ENCODE measurements at places on chromosomes 13 and 19.

DNA sequence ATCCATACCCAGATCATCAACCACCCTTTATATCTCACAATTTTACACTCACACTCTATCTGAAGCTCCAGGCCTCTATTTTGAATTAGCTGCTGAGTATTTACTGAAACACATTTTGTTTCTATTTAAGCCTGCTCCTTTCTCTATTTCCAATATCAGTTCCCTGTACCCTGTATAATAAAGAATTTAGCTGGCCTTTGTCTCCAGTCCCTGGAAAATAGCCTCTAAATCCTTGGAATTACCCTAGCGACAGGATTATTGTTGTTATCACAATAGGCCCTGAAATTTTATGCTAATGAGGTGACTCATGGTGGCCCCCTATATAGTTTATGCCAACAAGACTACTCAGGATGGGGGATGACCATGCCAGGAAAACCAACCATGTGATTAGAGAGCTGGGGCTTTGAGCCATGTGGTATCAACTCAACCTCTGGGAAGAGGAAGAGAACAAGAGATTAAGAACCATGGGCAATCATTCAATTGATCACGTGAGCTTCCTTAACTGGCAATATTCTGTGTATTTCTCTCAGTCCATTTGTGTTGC, 72.7 kb downstream of the KATNAL1 start:
- no peak for DNase-seq

DNA sequence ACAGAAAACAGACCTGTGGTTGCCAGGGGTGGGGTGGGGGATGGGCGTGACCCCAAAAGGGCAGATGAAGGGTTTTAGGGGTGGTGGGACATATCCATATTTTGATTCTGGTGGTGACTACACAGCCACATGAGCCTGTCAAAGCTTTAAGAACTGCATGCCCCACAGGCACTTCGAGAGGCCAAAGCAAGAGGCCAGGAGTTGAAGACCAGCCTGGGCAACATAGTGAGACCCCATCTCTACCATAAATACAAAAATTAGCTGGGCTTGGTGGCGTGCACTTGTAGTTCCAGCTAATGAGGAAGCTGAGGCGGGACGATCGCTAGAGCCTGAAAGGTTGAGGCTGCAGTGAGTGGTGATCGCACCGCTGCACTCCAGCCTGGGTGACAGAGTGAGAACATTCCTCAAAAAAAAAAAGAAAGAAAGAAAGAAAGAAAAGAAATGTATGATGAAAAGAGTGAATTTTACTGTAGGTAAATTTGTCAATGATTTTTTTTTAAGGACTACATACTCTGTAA, 18.9 kb upstream of the BCL3 start:
- DNase-seq: no peak

DNA sequence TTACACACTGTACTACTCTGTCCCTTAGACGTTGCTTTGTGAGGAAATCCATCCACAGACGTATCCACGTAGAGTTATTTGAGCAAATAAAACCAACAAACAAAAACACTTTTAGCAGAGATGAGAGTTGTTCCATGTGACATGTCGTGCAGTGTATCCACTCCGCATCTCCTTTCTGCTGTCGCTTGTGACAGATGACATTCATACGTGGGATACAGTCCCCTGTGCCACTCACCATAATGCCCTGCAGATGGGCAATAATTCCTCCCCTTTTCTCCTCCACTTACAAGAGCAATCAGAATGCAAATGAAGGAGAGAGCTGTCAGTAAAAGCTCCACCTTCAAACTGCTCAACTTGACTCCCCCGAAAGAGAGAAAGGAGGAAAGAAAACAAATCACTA, 26.0 kb downstream of the IRS2 start:
- no peak for DNase-seq

- DNase-seq: no peak
Measured at GRCh38 chr19:38698225-38699026, 45.8 kb downstream of the CAPN12 start.

DNA sequence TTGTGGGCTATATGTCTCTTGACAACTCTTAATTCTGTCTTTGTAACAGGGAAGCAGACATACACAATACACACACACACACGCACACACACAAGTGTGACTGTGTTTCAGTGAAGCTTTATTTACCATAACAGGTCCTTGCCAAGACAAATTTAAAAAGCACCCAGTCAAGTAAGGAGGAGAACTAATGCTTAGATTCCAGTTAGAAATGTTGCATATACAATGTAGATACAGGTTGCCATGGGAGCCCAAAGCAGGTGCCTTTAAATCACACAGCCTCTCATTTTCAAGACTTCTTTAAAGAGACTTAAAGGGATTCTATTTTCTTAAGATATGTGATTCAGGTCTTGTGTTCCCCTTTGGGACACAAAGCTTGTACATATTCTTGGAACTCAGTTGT, 1551.9 kb downstream of the EFNB2 start:
- no peak for DNase-seq

- no peak for DNase-seq
Measured at GRCh38 chr19:42229855-42230351, 9.8 kb downstream of the ZNF526 start.

GRCh38 chr13:57629821-57630235, 1.7 kb upstream of the PCDH17 start:
- DNase-seq: no peak

GRCh38 chr13:47226516-47226915, 329.7 kb upstream of the HTR2A start:
- no peak for DNase-seq

DNA sequence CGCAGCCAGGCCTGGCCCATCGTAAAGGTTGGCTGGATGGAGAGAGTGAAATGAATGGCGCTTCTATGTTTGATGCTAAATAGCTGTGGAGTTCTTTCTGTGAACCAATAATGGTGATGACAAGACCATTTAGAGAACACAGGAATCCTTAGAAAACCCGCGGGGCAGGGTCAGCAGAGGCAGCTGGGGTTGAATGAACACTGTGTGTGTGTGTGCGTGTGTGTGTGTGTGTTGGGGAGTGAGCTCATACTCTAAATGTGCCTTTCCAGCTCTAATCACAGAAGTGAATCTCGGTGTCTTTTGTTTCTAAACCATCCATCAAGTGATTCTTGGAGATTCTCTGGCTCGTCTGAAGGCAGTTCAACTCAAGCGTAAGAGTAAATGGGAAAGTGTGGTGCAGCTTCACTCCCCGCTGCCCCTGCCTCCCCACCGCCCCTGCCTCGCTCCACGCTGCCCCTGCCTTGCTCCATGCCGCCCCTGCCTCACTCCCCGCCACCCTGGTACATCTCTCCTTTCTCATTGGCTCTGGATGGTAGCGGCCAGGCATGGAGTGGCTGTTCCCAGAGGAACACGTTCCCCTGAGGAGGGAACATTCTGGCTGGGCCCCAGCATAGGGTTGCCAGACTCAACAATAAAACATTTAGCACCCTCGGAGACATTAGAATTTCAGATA, 21.2 kb downstream of the TMPRSS9 start:
- no peak for DNase-seq

DNA sequence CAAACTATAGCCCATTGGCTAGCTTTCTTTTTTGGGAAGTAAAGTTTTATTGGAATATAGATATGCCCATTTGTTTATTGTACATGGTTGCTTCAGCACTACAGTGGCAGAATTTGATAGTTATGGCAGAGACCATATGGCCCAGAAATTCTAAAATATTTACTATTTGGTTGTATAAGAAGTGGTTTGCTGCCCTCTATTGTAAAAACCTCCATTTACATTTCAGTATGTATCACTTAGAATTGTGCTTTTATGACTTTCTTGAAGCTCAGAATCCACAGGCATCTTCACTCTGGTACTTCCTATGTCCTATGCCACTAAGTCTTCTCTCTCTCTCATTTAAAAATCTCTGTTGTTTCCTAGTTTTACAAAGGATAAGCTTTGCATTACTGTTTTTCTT, 37.7 kb downstream of the DLEU7 start:
- DNase-seq: no peak

DNA sequence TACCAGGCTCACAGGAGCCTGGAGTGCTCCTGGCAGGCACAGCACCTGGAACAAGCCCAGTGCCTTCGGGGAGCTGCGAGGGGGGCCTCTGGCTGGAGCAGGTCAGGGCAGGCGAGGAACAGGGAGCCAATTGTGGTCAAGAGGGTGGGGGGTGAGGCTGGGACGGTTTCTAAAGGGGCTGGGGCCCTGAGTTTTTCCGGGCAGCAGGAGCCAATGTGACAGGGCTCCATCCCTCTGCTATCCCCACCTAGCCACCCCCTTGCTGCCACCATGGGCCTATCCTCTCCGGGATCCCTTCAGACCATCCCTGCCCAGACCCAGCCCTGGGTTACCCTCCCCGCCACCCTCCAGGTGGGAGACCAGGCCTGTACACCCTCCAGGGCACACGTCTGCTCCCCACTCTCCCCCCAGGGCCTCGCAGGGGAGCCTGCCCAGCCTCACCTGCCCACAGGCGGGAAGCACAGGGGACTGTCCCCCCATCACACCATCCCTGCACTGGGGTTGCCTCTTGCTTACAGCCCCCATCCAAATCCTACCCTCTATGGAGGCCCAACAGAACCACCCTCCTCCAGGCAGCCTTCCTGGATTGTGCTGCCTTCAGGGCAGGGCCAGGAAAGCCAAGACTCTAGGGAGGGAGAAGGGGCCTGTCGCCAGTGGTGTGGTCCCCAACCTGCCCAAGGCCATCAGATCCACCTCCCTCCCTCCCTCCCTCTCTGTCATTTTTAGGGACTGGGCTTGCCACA, 121.0 kb downstream of the URI1 start:
- no peak for DNase-seq

GRCh38 chr13:24361852-24362366, 52.5 kb downstream of the C1QTNF9 start:
- DNase-seq: no peak

- no peak for DNase-seq
Measured at GRCh38 chr13:75021151-75021550, 460.8 kb downstream of the TBC1D4 start.

- no peak for DNase-seq
Measured at GRCh38 chr19:16544473-16545231, 2.4 kb upstream of the CHERP start.

- no peak for DNase-seq
Measured at GRCh38 chr13:23876265-23876664, 12.9 kb downstream of the MIPEP start.

- no peak for DNase-seq
Measured at GRCh38 chr13:45799451-45799850, 52.1 kb downstream of the SIAH3 start.

- no peak for DNase-seq
Measured at GRCh38 chr13:106373304-106373988, 162.0 kb downstream of the EFNB2 start.

DNA sequence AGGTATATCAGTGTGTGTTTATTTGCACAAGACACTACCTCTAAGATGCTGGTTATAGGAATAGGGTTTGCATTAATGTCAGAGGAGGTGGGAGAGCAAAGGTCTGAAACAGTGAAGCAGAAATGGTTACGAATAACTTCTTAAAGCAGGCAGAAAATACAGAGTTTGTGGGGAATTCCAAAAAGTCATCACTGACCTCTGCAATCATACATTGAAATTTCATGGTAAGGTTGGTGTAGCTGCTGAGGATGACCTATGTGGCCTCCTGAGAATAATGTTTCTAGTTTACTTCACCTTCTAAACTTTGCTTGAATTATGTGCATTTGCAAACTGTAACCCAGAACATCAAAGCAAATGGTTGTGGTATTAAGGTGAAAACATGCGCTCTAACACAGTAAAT, 280.1 kb downstream of the PCDH20 start:
- no peak for DNase-seq

DNA sequence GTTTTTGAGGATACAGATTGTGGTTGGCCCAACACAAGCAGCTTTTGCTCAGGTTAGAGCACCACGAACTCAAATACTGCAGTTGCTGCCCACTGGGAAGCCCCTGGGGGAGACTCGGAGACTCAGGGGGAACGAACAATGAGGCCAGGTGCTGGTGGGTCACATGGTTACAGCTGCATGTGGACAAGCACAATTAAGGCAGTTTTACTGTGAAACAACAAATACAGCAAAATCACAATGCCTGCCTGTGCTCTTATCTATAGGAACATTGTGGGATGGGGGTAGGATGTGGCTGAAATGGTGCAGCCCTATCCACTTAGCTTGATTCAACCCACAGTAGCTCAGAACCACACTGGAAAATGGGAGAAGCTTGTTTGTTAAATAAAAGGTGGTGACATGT, 119.7 kb upstream of the SPATA13 start:
- no peak for DNase-seq

DNA sequence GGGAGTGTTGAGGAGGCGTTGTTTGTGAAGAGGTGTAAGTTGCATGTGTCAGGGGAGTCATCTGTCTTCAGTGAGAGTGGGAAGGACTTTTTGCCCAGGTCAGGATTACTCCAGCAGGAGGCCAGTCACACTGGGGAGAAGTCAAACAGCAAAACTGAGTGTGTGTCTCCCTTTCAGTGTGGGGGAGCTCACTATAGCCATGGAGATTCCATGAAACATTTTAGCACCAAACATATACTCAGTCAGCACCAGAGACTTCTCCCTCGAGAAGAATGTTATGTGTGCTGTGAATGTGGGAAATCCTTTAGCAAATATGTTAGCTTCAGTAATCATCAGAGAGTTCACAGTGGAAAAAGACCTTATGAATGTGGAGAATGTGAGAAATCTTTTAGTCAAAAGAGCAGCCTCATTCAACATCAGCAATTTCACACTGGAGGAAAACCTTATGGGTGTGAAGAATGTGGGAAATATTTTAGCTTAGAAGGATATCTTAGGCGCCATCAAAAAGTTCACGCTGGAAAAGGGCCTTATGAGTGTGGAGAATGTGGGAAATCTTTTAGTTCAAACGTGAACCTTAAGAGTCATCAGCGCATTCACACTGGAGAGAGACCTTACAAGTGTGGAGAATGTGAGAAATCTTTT, 8.4 kb upstream of the ZNF587 start:
- no peak for DNase-seq

DNA sequence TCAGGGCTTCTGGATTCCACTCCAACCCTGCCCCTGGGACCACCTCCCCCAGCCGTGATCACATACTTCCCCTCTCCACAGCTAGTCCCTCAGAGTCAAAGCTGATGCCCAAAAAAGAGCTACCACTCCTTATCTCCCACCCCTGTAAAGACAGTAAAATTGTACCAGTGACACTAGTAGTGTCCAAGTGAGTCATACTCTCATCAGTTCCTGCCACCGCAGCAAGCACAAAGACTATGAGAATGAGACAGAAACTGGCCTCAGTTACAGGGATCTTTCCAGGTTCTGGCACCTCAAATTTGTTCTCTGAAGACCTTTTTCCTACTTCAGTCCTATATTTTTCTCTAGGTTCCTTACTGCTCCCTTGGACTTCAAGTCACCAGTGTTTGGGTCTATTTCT, 144.2 kb downstream of the SPRY2 start:
- DNase-seq: no peak

- DNase-seq: no peak
Measured at GRCh38 chr13:96817336-96817941, 176.8 kb downstream of the OXGR1 start.

- DNase-seq: no peak
Measured at GRCh38 chr19:43610493-43610892, 1.4 kb upstream of the SRRM5 start.

- DNase-seq: no peak
Measured at GRCh38 chr13:38730332-38730731, 43.5 kb downstream of the FREM2 start.

DNA sequence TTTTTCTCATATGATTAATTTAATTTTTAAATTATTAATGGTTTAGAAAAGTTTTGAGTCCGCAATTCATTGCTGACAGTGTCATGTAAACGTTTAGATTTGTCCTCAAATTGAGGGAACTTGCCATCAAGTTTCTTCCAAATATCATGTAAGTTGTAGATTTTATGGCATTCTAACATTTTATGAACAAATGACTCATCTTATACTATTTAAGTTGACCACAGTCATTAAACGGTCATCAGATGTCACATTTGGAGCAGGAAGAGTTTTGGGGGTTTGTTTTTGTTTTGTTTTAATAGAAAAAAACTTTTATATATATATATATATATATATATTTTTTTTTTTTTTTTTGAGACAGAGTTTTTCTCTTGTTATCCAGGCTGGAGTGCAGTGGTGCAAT, 4.3 kb downstream of the ZNF114 start:
- no peak for DNase-seq

Measured in activated CD4-positive, alpha-beta T cell treated with anti-CD3 and anti-CD28 coated beads, Interleukin-2, amount 50 U/mL, for 1 hour (primary cell).